ENCODE measurements at places on chromosomes 6 and 20. TPM values are rescaled to one million over a fixed set of nuclear protein-coding genes. Genes with fewer than 3 reads are reported as not detected.

The CNR1 gene
- not detected for total RNA-seq

The C6orf132 gene
- total RNA-seq: 0.20 TPM

The RFX6 gene
- not detected for total RNA-seq

The ENPP4 gene
- 12.5 TPM for total RNA-seq

The ADTRP gene
- 33.5 TPM for total RNA-seq

The SLC17A4 gene
- not detected for total RNA-seq

- DNase-seq: no peak
Observed at GRCh38 chr6:4606821-4607704, 169.1 kb upstream of the CDYL start.

GRCh38 chr6:41967312-41968287, 26.0 kb upstream of the CCND3 start:
- DNase-seq: no peak

DNA sequence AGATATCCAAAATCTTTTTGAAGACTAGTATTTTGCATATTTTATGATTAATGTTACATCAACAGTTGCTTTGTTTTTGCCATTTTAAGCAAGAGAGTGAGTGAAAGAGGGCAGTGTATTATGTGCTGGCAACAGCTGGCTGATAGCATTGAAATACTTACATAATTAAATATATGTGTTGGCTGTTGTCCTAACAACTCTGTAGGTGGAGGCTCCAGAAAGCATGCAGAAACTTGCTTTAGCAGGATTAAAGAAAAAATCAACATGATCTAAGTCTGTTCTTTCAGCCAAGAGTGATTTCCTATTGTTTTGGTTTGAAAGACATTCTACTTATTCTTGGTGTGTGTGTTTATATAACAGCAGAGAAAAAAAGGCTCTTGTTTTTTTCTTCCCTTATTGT, 127.5 kb downstream of the CDKAL1 start:
- DNase-seq: no peak

GRCh38 chr20:41027872-41028358, 707 bp upstream of the TOP1 start:
- DNase-seq: no peak

DNA sequence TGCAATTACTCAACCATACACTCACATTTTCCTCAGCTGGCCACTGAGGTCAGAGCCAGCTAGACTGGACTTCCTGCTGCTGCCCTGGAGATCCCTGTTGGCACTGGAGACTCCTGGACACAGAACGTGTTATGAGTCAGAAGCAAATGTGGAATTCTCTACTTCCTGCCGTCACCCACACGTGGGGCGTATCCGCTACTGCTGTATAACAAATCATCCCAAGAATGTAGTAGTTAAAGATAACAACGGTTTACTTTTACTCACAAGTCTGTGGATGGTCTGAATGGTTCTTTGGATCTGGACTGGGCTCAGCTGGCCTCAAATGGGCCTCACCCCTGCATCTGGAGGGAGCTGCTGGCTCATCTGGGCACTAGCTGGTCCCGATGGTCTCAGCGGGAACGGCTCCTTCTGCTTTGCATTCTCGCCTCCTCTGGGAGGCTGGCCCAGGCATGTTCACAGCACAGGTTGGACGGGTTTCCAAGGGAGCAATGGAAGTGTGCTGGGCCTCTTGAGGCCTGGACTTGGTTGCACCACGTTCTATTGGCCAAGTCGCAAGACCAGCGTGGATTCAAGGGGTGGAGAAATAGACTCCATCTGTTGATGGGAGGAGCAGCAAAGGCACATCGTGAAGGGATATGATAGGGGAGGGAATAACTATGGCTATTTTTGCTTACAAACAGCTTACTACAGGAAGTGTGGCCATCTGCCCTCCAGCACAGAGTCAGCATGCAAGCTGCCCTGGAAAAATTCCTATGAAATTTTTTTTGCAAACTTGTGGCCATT, 118.5 kb downstream of the SNX5 start:
- DNase-seq: no peak

- no peak for DNase-seq
Observed at GRCh38 chr6:15677822-15678221, 15.0 kb upstream of the DTNBP1 start.

GRCh38 chr6:150949526-150949925, 84.0 kb downstream of the MTHFD1L start:
- DNase-seq: no peak

DNA sequence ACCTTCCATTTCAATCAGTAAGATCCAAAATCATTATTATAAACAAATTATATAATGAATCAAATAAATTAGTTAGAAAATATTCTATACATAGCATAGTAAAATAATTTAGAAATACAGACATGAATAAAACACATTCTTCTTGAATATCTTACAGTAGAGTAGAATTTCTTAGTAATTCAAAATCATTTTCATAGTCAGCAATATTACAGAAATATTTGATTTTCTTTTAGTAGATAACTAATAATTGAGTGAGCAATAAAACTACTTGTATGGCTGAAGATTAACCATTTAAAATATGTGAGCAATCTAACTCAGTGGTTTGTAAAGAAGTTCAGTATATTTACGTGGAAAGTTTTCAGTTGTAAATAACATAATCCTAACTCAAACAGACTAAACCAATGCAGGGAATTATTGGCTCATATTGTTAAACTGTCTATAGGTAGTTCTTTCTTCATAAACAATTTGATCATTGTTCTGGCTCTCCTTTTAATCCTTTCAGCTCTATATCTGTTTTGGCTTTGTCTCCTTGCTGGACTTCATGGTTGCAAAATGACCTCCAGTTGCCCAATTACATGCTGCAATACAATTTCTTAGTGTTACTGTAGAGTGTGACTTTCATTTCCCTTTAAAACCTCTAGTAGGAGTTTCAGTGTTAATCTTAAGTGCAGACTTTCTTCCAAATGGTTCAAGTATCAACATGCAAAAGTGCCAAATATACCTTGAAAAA, 307.5 kb downstream of the EYS start:
- no peak for DNase-seq

DNA sequence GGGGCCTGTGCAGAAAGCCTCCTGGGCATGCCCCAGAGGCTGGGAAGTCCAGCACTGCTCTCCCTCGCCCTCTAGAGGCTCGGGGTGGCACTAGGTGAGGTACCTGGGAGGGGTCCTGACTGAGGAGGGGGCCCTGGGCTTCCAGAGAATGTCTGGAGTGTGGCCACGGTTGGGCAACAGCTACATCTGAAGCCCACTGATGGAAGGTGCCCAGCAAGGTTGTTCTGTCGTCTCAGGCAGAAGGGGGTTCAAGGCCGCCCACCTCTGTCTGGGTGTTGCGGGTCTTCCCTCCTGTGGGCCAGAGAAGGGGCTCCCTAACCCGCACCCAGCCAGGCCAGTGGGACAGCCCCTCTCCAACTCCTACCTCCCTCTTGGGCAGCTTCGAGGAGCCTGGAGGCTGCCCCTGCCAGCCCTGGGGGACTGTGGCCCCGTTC, 11.4 kb upstream of the VEGFA start:
- peak; percentile 50 for DNase-seq

DNA sequence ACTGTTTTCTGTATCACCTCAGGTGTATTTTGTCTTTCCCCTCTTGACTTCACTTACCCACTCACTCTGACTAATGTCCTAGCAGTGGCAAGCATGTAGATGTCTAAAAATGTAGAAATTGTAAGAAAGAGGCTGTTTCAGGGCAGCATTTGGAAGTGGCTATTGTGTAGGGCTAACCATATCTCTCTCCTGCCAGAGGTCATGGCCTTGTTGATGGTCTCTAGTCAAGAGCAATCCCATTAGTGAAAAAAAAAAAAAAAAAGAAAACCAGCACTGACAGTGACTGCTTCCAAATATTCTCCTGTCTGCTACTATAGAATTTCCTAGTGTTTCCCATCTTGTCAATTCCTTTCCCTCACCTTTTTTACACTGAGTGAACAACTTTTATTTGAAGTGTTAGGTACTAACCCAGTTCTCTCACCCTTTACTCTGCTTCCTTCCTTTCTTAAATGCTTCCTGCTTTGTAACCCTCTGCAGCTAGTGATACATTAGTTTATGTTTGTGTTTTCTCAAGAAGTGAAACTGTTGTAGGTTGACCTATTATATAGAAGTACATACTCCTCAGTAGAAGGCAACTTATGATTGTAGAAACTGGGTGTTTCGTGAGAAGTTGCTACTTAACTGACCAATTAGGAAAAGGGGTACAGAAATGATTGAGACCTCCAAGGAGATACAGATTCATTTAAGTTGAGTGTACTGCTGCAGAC, 174.1 kb upstream of the PTPRK start:
- DNase-seq: no peak

- DNase-seq: no peak
Observed at GRCh38 chr6:149990212-149990660, 26.5 kb downstream of the ULBP1 start.

- DNase-seq: no peak
Observed at GRCh38 chr20:358891-359555, 12.1 kb downstream of the NRSN2 start.

DNA sequence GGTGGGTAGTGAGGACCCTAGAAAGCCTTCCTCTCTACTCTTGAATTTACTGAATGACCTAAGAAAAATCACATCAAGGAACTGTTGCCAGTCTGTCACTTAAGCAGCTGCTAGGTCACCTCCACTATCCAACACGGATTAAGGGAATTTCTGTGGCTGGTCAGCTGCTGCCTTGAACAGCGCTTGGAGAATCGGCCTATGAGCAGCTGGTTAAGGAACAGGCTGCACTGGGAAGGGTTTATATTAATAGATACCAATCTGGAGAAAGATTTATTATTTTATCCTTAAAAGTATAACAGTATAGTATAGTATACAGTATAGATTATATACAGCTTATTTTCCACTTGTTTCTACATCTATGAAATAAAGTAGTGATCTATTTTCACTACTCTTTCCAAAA, 6.5 kb downstream of the PTPRK start:
- DNase-seq: no peak

GRCh38 chr20:33336375-33336774, 53.4 kb downstream of the BPIFB1 start:
- no peak for DNase-seq

GRCh38 chr20:20204256-20204655, 151.9 kb downstream of the CFAP61 start:
- no peak for DNase-seq

DNA sequence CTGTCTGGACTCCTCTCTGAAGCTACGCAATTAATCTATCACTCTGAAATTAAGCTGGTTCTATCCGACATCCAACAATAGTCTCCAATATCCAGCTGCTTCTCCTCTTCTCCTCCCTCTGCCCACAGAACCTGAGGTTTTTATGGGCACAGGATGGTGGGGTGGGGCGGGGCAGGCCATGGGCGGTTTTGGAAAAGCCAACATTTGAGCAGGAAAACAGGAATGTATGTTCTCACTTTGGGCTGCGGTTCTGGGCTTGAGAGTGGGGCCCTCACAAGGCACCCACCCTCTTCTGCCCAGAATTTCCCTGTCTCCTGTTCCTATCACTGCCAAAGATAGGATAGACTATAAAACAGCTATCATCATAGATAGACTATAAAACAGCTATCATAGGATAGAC, 1144.2 kb downstream of the EPHA7 start:
- DNase-seq: no peak

DNA sequence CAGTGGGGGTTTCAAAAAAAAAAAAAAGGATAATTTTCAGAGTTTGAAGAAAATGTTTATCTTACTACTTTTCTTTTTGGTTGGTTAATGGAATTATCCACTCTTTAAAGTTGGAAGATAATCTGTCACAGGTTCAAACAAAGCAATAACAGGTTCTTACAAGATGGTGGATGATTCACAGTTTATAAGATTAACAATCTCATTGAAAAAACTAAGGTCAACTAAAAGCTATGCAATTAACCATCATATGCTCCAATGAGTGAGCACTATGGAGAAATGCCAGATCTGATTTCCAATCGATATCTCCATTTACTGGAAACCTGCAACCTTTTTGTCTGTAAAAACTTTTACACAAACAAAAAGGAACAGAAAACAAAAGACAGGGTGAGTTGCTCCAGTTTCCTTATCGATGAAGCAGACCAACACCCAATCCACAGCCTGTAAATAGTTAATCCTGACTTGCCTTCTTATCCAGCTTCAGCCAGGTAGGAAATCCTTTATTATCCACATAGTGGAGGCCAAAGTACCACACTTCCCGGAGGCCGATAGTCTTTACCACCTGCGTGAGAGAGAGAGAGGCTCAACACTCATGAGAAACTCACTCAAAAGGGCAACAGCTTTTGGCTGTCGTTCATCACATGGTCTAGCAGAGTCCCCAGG, 32.4 kb downstream of the EZR start:
- DNase-seq: no peak

GRCh38 chr6:159971341-159972178, 2.7 kb downstream of the IGF2R start:
- DNase-seq: no peak

- no peak for DNase-seq
Observed at GRCh38 chr20:5156675-5157448, 30.1 kb downstream of the CDS2 start.
